Astrocyte of the hippocampus (primary cell): ENCODE measurements at places on chromosomes 2 and 18.

DNA sequence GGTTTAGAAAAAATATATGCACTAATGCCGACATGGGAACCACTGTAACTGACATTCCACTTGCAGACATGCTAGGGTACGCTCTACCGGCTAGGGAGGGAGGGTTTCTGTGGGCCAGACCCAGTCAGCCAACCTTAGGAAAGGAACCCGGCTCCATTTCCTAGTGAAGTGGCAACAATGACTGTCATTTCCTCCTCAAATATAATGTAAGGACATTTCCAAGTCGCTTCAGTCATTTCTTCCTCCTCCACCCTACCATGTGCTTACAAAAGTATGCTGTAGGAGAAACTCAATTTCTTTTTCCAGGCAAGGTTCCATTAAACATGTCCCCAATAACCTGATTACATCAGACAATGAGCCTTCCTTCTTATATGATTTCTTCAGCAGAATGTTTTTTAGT, 64.3 kb upstream of the PSMD14 start:
- DNase-seq: no peak

DNA sequence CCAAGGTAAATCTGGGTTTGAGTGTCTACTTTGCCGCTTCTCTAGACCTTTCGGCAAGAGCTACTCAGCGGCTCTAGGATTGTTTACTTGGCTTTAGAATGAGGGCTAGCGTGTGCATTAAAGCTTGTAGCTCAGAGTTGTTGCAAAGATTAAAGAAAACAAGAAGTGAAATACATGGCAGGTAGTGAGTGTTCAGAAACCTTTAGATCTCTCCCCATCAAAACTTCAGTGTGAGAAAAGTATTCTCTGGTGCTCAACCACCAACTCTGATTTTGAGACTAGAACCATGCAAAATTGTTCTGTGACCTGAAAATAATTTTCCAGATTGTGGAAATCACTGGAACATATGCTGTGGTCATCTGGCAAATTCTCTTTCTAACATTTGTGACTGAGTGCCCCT, 512.0 kb downstream of the CMPK2 start:
- DNase-seq: no peak

DNA sequence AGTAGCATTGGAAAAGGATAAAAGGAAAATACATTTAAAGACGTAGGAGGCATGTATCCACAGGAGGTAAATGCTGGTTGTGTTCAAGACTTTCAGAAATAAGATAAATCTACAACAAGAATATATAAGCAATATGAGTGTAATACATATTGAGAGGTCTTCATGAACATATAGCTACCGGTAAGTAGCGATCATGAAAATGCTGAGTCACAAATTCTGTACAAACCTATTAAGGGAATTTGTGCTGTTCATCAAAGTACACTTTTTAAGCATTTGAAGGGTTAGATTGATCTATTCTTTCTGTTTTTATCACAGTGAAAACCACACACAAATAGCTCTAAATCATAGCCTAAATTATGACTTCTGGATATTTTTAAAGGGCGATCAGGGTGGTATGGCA, 173.1 kb upstream of the NYAP2 start:
- DNase-seq: no peak

GRCh38 chr2:18186816-18187613, 308.5 kb downstream of the KCNS3 start:
- no peak for DNase-seq

- DNase-seq: no peak
These were observed 213.6 kb downstream of the GLI2 start for GRCh38 chr2:120949027-120949956.

DNA sequence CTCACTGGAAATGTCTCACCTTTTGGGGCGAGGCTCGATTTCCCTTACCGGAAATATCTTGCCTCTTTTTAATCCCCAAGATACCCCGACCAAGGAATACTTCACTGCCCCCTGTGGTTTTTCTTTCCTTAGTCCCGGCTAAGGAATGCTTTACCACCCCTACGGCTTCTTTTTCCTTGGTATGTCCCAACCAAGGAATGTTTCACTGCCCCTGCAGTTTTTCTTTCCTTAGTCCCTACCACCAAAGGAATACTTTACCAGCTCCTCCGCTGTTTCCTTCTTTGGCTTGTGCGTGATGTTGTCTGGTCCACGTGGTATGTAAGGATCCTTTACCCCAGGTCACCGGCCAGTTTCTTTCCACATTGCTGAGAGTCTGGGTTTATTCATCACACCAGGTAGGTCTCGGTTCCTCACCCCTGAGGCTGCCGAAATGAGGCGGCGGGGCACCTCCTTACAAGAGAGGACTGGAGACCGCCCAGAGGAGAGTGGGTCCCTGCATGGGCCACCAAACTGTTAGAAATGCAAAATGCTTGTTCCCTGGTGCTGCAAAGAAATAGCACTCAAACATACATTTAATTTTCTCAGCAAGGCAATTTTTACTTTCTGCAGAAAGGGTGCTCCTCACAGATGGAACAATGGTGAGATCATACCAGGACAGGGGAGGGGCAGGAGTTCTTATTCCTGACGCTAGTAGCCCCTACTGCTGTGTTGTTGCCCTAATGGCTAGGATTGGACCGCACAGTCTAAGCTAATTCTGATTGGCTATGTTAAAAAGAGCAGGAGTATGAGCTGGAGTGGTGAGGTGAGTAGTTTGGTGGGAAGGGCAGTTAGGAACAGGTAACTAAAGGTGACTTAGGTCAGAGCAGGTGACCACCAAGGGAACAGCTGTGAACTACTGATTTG, 33.4 kb upstream of the CLASP1 start:
- DNase-seq: no peak

GRCh38 chr2:107323946-107324565, 438.1 kb upstream of the ST6GAL2 start:
- no peak for DNase-seq

GRCh38 chr2:166106431-166107015, 21.3 kb downstream of the SCN1A start:
- peak; percentile 16 for DNase-seq

DNA sequence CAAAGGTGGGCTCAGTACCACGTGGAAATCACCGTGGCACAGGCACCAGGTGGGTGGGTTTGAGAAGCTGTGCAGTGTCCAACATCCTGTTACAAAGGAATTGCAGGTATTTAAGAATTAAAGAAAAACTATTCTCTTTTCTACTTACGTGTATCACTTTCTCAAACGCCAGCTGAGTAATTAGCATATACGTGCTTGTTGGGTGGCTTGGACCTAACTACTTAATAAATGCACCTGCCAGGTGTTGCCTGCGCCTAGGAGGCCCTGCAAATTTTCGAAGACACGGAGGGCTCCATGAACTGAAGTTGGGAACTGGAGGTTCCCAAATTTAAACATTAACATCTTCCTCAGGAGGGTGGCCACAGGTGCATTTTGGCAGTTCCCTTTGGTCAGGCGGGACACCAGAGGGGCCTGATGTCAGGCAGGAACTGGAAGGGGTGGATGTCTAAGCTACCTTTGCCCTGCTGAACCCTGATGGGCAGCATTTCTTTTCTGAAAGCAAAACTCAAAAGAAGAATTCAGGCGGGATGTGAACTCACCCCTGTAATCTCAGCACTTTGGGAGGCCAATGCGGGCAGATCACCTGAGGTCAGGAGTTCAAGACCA, 84.8 kb downstream of the HS6ST1 start:
- DNase-seq: no peak

- no peak for DNase-seq
These were observed 24.5 kb downstream of the TYMS start for GRCh38 chr18:681985-682384.

DNA sequence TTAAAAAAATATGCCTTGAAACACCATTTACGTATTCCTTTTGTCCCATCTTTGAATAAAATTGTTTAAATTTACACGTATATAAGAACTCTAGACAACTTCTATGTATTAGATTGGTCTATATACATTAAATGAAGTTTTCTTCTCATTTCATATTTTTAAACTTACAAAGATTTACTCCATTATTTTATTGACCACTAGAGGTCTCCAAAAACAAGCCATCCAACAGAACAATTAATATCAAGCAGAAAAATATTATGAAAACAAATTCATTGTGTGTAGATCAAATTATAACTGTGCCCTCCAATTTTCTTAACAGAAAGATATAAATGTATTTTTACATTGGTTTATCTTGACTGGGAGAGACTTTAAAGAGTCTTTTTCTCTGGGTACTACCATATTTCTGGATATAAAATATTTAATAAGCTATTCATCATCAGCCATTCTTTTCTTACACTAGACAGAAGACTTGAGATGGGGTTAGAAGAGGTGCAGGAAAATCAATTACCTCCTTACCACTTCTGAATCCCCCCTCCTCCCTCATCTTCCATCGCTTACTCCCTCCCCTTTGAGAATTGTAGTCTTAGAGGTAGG, 66.5 kb downstream of the DPP4 start:
- no peak for DNase-seq

GRCh38 chr2:188466761-188467160, 175.1 kb downstream of the GULP1 start:
- DNase-seq: no peak

DNA sequence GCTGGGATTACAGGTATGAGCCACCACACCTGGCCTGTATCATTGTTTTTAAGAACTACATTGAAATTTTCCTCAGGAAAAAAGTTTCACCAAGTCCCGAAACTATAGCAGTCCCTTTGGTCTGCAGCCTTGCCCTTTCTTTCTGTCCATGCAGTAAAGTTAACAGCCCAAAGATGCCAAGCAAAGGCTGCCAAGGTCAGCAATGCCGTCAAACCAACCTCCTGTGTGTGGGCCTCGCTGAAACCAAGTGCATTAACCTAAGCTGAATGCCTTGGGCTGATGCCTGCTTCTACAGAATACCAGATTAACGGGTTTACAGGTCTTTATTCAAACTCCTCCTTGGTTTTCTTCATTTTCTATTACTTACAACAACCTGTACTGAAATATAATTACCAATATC, 73.1 kb downstream of the EIF5B start:
- DNase-seq: no peak

- DNase-seq: no peak
These were observed 211.6 kb downstream of the TCF4 start for GRCh38 chr18:55376387-55376786.

- no peak for DNase-seq
These were observed 121.4 kb downstream of the ZNF236 start for GRCh38 chr18:76943542-76944339.

DNA sequence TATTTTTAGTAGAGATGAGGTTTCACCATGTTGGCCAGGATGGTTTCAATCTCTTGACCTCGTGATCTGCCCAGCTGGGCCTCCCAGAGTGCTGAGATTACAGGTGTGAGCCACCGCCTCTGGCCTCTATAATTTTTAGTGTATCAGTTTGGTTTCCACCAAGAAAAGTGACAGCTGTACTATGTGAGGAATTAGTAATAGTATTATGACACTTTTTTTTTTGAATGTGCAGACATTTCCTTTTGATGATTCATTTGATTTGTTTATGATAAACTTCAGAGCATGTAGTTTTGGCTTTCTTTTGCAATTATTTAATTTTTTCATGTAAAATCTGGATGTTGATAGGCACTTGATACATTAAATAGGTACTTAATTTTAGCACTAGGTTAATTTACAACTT, 61.5 kb downstream of the PTPN4 start:
- DNase-seq: no peak

- DNase-seq: no peak
These were observed 48.5 kb downstream of the DGKD start for GRCh38 chr2:233402789-233403188.

DNA sequence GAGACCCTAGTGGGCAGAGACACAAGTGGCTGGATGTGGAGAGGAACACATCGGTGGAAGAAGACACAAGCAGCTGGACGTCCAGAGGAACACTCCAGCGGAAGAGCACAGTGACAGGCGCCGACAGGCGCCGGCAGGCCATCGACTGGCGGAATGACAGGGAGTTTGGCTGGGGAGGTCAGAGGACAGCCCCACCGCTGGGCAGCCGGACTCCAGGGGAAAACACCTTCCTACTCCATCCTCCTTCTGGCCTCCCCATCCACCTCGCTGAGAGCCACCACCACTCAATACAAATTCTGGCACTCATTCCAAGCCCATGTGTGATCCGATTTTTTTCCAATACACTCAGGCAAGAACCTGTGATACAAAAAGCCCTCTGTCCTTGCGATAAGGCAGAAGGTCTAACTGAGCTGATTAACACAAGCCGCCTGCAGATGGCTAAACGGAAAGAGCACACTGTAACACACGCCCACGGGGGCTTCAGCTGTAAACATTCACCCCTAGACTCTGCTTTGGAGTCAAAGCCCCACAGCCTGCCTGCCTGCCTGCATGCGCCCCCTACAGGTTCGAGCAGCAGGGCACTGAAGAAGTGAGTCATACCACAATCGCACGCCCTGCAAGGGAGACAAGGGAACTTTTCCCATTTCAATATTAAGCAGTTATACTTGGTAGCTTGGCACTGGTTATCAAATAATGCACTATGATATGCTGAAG, 50.2 kb upstream of the LRP1B start:
- DNase-seq: peak; percentile 22

- no peak for DNase-seq
These were observed 175.5 kb downstream of the TPGS2 start for GRCh38 chr18:36653141-36653869.

GRCh38 chr2:112910219-112910618, 746 bp upstream of the IL37 start:
- no peak for DNase-seq

DNA sequence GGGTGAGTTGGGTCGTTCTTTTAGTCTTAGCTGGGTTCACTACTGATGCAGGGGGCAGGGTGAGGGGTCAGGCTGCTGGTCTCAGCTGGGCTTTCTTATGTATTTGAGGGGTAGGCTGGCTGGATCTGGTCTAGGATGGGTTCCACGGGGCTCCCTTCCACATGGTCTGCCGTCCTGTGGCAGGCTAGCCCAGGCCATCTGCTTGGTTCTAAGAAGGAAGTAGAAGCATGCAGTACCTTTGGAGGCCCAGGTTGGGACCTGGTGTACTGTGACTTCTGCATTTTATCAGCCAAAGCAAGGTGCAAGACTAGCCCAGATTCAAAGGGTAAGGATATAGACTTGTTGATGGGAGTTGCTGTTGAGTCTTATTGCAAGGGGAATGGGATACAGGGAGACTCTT, 35.5 kb upstream of the MGAT5 start:
- no peak for DNase-seq

DNA sequence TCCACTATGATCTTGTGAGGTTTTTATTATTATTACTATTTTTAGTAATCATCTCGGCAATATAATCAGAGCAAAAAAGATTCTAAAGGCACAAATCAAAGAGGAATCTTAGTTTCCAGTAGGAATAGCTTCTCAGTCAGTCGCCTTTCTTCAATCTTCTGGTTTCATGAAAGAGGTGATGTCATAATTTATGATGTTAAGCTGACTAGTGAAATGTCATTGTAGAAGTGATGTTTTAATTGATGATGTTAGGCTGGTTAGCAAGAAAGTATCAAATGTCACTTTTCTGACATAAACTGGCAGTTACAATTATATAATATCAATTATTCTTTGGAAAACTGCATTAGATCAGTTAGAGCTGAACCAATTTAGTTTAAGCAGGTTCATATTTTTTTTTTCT, 476.7 kb upstream of the ETAA1 start:
- no peak for DNase-seq
